ENCODE measurements at places on chromosomes 7 and 10. TPM values are rescaled to one million over a fixed set of nuclear protein-coding genes. Genes with fewer than 3 reads are reported as not detected.

GRCh38 chr10:124301736-124302135 lies 117.0 kb downstream of the OAT start:
- DNase-seq = no peak

DNA sequence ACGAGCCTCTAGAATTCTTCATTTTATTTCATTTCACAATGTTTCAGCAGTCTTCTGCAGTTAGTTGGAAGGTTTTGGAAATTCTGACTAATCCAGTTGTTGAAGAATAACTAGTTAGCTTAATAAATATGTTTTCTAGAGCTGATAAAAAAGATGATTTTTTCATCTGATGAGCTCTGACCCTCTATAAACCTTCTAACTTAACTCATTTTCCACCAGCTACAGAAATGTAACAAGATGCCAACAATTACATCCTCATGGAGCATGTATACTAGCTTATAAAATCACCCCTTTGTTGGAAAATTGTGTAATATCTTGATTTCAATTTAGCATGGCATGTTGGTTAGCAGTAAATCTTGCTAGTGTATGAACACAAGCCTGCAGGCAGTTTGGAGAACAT lies 33.1 kb downstream of the KAT6B start:
- DNase-seq = no peak

- DNase-seq = no peak
Measured at GRCh38 chr10:72509941-72510340, 115.9 kb downstream of the MICU1 start.

- no peak for DNase-seq
Measured at GRCh38 chr7:100017300-100017699, 1.9 kb downstream of the ZKSCAN1 start.

DNA sequence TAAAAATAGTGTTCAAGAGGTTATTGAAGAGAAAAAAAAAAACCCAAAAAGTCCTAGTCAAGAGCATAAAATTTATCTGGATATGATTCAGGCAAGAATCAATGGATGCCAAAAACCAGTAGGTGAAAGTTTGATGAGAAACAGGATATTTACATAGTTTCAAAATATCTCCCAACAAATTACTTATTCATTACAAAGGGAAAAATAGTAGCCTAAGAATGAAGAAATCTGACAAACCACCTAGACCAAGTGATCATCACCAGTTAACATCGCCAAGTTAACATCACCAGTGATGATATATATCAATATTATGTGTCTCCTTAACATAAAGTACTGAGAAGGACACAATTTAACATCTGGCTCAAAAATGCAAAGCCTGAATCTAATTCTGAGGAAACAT lies 85.2 kb downstream of the RNLS start:
- no peak for DNase-seq

DNA sequence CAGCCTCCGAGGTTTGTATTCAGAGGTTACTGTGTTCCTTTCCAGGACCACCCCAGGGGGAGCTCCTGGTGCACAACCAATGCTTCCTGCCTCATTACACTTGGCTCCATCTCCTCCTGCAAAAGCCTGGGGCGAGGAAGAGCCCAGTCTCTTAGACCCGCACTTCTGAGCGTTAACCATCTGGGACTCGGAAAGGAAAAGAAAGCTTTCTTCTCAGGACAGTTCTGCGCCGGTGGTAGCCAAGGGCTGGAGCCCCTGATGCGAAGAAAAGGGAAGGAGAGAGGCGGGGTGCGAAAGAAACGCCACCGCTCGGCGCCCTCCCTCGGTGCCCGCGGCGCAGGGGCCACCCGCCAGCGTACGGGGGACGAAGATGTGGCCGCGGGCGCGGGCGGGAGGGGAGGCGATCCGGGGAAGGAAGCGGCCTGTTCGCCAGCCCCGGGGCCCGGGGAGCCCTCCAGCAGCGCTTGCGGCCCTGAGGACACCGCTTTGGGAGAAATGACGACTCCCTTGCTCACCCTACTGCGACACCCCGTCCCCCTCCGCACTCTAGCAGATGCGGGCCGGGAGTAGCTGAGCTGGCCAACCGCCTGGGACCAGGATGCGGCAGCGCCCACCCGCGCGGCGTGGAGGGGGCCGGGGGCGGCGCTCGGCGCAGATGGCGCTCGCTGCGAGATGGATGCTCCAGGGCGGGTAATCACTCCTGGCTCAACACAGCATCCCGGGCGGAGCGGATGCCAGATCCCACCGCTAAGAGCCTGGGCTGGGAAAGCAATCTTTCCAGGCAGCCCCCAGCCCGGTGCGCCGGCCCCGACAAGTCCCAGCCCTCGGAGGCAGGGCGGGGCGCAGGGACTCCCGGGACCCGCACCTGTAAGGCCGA lies 1.3 kb downstream of the NRCAM start:
- peak; percentile 58 for DNase-seq

RNF133 gene
- not detected for total RNA-seq

DNA sequence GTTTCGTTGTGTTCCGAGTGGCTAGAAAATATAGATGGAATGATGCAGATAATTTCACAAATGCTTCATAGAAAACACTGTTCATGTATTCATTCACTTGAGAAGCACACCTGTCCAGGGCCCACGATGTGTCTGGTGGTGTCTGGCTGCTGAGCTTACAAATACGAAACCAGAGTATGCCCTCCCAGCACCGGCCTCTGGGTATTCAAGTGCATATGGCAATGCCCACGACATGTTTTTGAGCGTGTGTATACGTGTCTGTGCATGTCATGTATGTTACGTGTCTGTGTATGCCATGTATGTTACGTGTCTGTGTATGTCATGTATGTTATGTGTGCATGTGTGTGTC lies 37.9 kb downstream of the IL2RA start:
- DNase-seq = no peak

UROS gene
- total RNA-seq = 118 TPM

GRCh38 chr7:73880755-73881328 lies 19.9 kb downstream of the TMEM270 start:
- DNase-seq = no peak

DNA sequence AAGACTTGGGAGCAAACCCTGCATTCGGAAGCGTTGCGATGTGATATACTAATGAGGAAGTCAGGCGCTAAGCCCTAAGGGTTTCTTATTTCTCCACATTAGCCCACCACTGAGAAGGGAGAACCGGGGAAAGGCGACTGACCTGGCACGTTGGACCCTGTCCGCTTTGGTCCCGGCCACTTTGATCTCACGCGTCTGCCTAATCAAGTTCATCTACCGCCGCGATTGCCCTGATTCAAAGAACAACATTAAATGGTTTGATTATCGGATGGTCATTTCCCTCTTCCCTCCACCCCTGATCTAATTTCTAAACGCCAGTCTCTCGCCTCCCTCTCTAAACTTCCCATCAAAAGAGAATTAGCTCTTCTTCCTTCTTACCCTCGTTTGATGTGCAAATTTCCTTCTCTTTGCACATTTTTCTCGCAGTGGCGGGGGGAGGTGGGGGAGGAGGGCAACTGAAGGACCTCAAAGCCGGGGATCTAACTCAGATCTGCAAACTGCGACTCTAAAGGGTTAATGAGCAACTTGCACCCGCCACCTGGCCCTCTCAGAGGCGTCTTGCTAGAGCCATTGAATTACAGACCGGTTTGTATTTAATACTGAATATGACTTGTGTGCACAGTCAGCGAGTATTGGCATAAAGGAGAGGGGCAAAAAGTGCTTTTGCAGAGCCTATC lies 687 bp upstream of the DKK1 start:
- no peak for DNase-seq

- peak; percentile 77 for DNase-seq
Measured at GRCh38 chr10:29712108-29712507, 77.3 kb upstream of the SVIL start.

DNA sequence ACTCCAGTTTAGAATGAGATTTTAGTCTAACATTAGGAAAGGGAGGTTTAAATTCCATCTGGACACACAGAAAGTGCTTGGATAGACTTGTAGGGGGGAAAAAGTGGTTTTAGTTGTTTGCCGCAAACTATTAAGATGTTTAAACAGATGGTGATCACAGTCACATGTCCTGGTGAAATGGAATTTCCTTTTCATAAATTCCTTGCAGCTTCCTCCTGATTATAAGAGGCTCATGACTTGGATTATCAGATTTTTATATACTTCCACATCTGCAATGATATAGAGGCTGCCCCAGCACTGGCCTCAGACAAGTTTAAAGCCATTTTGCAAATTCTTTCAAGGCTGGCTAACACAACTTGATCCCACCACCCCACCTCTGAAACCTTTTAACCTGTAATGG lies 106.4 kb upstream of the ARMC3 start:
- DNase-seq = no peak

DNA sequence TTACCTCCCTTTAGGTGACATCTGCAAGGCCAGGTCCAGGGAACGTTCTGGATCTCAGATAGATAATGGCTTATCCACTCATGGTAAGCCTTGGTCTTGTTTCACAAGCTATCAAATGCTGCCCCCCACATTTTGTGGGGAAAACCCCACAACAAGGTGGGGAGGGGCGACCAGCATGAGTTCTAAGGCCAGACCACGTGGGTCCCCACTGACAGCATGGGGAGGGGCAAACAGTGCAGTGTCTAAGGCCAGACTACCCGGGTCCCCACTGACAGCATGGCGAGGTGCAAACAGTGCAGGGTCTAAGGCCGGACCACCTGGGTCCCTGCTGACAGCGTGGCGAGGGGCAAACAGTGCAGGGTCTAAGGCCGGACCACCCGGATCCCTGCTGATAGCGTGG lies 102.8 kb downstream of the DIP2C start:
- DNase-seq = no peak

- DNase-seq = no peak
Measured at GRCh38 chr7:107302250-107302847, 133.5 kb downstream of the HBP1 start.

DNA sequence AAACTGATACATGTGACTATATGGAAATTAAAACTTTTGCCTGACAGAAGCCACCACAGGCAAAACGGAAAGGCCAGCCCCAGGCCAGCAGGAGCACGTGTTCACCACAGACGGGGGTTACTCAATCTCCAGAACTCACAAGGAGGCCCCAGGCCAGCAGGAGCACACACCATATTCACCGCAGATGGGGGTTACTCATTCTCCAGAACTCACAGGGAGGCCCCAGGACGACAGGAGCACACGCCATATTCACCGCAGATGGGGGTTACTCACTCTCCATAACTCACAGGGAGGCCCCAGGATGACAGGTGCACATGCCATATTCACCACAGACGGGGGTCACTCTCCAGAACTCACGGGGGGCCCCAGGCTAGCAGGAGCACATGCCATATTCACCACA lies 61.5 kb downstream of the NKX6-2 start:
- DNase-seq = no peak

LRWD1 gene
- 35.4 TPM for total RNA-seq

PDE6C gene
- total RNA-seq = not detected

- no peak for DNase-seq
Measured at GRCh38 chr7:98178321-98178720, 32.9 kb upstream of the BHLHA15 start.

HOXA5 gene
- 130 TPM for total RNA-seq

PPP1R9A gene
- total RNA-seq = 10.8 TPM

- peak; percentile 54 for DNase-seq
Measured at GRCh38 chr7:47088329-47089067, 493.4 kb downstream of the TNS3 start.

DNA sequence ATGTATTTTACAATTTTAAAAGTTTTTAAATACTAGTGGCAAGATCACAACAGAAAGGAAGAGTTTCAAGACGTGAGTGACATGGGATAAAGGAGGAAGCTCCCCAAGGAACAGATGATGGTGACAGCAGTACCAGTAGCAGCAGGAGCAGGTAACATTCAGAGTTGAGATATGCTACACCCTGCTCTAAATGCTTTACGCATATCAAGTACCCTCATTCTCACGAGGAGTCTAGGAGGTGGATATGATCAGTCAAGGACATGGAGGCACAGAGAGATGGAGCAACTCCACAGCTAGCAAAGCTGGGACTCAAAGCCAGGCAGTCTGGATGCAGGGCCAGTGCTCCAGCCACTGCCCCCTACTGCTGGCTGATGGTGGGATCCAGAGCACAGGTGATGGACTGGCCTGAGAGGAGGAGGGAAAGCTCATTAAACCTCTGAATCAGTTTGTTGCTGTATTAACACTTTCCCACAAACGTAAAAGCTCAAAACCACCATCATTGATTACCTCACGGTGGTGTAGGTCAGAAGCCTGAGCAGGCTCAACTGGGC lies 17.5 kb downstream of the RP9 start:
- DNase-seq = no peak

PON1 gene
- total RNA-seq = not detected

ATP5F1C gene
- total RNA-seq = 677 TPM

GRCh38 chr7:12954380-12955033 lies 267.1 kb downstream of the ARL4A start:
- DNase-seq = no peak
